ENCODE measurements at places on chromosomes 7 and 10. TPM values are rescaled to one million over a fixed set of nuclear protein-coding genes. Genes with fewer than 3 reads are reported as not detected.

PIK3CG gene
- total RNA-seq: not detected

DNA sequence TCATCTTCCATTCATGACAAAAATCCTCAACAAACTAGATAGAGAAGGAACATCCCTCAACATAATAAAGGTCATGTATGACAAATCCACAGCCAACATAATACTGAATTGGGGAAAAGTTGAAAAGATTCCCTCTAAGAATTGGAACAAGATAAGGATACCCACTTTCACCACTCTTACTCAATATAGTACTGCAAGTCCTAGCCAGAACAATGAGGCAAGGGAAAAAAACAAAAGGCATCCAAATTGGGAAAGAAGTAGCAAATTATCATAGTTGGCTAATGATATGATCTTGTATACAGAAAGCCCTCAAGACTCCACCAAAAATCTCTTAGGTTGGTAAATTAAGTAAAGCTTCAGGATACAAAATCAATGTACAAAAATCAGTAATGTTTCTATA, 4.7 kb downstream of the POT1 start:
- DNase-seq: no peak

RGS10 gene
- total RNA-seq: 16.8 TPM

DNA sequence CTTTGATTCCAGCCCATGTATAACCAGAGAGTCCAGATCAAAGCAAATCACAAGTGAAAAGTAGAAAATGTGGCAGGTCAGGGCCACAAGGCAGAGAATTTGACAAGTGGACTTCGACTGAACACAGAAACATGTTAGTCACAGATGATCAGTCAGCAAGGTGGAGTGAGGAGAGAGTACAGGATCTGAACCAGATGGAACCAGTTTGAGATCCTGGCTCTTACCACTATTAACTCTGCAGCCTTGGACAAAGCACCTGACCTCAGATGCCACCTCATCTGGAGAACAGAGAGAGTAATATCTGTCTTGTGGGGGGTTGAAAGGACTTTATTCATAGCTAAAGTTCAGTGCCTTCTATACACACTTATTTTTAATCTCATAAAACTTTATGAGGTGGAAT, 4.4 kb downstream of the MRLN start:
- DNase-seq: peak; percentile 13

CALML5 gene
- not detected for total RNA-seq

DNA sequence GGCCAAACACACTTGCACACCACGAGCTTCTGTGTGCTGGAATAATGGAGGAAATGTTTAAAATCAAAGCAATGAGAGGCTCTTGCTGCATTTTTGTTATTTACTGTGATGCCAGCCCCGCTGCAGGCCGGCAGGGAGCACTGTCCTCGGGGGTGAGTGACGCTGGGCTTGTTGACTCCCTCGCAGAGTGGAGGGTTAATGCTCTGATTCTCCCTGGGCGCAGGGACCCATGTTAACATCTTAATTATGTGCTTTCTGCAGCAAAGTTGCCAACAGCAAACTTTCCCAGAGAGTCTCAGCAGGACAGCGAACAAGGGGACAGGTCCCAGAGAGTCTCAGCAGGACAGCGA, 22.9 kb downstream of the SCART1 start:
- no peak for DNase-seq

GRCh38 chr7:155577509-155577905, 31.1 kb upstream of the CNPY1 start:
- DNase-seq: no peak

DNA sequence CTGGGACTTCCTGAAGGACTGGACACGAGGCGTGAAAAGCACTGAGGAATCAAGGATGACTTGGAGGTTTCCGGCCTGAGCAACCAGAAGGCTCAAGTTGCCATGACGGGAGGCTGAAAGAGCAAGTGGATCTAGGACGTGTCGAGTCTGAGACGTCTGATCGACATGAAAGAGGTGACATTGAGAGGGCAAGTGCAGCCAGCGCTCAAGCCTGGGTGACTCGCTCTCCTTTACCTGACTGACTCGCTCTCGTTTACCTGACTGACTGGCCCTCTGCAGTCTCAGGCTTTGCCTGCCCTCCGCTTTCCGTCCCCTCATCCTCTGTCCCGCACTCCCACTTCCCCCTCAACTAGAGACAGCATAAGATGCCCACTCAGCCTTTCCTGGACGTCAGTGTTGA, 202.6 kb upstream of the FRMD4A start:
- DNase-seq: no peak

DNA sequence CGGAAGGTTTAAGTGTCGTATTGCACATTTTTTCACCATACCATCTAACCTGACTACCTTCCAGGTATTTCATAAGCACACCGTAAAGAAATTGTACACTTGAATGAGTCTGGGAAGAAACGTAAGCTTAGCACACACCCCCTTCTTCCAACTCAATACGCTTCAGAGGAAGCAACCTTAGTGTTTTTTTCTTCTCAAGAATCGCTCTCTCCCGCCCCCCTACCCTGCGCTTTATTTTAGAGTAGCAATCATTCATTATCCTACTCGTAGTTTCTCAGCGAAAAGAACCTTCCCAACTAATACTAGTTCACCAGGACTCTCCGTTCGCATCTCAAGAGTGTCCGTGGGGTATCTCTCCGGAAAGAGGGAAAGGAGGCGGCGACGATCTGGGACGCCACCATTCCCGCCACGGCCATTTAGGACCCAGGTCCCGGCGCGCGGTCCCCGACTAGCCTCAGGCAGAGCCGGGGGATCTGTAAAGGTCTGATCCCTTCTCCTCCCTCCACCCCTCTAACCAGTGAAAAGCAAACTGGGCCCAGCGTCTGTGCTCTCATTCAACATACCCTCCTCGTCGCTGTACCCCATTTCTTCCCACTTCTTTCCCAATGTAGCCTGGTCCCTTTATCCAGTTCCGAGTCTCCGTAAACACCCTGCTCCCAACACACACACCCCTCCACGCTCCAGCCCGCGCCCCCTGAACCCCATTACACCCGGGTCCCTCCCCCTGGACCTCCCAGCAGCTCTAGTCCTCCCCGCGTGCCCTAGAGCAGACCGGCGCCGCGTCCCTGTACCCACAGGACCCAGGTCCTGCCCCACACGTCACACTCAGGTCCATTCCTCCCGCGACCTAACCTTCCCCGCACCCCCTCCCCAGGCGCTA, 16.0 kb downstream of the MYOZ1 start:
- peak; percentile 52 for DNase-seq

DNA sequence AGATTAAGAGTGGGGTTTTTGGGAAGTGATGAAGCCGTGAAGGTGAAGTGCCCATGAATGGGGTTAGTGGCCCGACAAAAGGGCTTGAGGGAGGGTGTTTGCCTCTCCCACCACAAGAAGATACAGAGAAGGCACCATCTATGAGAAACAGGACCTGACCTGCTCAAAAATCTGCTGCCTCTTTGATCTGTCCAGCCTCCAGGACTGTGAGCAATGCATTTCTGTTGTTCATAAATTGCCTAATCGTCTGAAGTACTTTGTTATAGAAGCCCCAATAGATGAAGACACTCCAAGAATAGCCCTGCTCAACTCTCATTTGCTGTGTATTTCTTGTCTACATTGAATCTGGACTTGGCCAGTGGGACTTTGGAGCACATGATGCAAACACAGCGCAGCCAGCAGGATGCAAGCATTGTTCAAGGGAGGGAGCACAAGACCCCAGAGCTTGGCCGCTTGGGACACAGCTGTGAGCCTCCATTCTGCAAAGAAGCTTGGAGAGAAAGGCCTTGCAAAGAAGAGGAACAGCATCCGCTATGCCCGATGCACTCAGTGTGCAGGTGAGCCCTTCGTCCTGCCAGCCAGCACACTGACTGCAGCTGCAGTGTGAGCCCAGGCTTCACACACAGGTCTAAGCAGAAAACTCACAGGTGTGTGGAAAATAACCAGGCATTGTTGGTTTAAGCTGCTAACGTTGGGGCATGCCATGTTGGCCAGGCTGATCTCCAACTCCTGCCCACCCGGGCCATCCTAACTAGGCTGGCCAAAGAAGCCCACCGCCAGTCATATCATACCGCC, 73.2 kb upstream of the KLF6 start:
- DNase-seq: peak; percentile 69

MOSPD3 gene
- 16.3 TPM for total RNA-seq

- DNase-seq: no peak
Observed at GRCh38 chr7:85823396-85824080, 636.7 kb upstream of the SEMA3D start.

GTF2IRD1 gene
- 35.1 TPM for total RNA-seq

CDNF gene
- total RNA-seq: 1.5 TPM

DNA sequence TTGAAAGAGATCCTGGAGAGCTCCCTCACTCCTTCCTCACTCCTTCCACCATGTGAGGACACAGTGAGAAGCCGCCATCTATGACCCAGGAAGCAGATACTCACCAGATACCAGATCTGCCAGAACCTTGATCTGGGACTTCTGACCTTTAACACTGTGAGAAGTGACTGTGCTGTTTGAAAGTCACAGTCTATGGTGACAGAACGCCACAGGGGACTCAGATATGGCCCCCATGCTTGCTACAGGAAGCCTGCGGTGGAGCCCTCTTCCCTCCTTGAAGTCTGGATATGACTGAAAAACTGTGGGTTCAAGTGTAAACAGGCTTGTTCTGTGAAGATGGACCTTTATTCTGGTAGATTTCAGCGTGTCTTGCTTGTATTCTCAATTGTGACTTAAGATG, 297.8 kb downstream of the KLF6 start:
- no peak for DNase-seq

DNA sequence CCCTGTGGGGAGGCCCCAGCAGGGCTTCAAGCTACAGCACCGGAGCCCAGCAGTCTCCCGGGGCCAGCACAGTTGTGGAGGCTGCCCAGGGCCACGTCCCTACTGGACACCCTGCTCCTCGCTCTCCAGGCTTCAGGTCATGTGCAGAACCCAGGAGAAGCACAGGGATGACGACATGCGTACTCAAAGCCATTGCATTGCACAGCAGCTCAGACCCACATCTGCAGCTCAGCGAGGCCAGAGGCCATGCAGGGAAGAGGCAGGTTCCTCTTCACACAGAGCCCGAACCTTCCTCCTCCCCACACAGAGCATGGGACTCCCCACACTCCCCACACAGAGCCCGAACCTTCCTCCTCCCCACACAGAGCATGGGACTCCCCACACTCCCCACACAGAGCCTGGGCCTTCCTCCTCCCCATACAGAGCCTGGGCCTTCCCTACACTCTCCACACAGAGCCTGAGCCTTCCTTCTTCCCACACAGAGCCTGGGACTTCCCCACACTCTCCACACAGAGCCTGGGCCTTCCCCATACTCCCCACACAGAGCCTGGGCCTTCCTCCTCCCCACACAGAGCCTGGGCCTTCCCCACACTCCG, 12.3 kb downstream of the CFAP46 start:
- no peak for DNase-seq

- peak; percentile 35 for DNase-seq
Observed at GRCh38 chr7:39758234-39758970, 135.0 kb downstream of the RALA start.

DNA sequence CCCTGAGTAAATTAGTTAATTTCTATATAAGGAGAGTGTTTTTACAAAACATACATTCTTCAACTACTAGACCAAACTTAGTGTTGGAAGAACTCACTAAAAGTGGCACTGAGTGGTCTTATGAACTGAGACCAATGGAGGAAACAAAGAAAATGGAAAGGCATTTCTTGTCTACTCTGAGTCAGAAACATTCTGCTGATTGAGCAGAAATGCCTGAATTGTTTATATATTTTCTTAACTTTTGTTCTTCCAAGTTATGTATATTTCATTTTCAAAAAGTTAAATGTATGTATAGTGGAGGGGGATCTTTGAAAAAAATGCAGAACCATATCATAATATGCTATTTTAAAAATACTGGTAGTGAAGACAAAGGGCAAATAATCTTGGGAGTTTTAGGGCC, 320.7 kb downstream of the HGF start:
- no peak for DNase-seq

COMTD1 gene
- total RNA-seq: 20.0 TPM

PAPOLB gene
- total RNA-seq: under 0.01 TPM

- DNase-seq: no peak
Observed at GRCh38 chr7:135160098-135160857, 10.2 kb downstream of the CYREN start.

DNA sequence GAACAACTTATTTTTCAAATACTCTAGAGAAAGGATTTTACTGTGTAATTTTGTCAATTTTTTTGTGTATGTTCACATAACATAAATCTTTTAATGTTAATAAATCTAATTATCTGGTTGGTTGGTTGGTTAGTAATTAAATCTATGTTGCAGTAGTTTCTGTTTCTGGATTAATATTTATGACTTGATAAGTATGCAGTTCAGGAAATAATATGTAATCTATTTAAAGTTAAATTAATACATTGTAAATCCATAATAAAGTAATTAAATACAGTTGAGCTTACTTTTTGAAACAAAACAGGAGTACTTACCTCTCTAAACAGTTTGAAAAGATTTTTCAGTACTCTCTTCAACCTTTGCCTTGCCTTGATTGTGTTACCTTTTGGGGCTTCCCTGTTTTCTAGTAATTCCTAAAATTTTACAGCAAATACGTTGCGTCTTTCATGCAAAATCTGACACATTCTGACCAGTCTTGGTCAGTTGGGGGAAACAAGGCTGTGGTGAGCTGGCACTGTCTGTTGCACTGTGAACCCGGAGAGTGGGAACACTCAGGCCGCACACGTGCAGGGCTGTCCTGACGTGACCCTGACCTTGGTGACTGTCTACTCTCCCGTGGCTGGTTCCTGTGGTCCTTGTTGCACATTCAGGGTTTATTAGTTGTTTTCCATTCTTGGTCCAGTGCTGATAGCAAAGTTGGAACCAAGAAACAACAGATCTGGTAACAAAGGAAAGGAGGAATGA, 45.6 kb upstream of the FGL2 start:
- no peak for DNase-seq

SAP25 gene
- 2.0 TPM for total RNA-seq

ACTL6B gene
- not detected for total RNA-seq

Measured in mammary epithelial cell (primary cell).